ENCODE measurements at places on chromosomes 2 and 18.

DNA sequence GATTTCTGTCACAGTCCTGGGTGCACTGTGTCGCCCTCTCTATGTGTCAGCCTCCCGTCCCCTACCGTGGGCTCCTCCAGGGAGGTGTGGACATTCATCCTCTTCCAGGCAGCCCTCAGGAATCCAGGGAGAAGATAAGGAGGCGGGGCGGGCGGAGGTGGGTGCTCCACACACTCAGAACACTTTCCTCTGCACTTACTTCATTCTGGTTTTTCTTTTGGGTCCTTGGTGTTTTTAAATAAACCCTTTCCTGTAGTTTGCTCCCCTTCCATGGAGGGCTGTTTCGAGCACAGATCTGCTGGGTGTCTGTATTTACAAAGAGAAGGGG is 183.9 kb downstream of the FAM210A start:
- DNase-seq: no peak

DNA sequence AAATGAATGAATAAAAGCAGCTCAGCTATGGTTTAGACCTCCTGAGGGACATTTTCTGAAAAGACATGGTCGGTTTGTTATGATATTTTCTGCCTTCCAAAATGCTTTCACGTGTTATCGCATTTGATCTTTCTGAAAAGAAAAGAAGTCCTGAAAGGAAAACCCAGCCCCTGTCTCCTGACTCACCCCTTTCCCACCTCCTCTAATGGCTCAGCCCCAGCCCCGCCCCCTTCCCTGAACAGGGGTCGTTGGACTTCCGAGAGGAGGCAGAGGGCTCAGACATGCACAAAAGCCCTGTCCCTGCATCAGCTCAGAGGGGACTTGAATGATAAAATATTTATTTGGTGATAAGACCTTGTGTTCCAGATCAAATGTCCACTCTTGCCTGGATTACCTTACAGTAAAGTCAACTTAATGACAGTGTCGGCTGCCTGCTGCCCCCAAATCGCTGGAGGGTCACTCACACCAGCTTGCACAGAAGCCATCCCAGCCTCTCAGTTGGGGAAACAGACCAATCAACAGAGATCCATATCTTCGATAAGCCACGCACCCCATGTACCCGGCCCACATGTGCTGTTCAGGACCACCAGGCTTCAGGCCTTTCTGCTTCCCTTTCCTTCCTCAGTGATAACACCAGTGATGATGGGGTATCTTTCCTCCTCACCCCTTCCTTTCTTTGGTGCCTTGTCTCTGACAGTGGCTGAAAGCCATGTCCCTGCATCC is 69.6 kb downstream of the CLHC1 start:
- no peak for DNase-seq

GRCh38 chr2:68404164-68404563 is 39.1 kb downstream of the PLEK start:
- DNase-seq: no peak

DNA sequence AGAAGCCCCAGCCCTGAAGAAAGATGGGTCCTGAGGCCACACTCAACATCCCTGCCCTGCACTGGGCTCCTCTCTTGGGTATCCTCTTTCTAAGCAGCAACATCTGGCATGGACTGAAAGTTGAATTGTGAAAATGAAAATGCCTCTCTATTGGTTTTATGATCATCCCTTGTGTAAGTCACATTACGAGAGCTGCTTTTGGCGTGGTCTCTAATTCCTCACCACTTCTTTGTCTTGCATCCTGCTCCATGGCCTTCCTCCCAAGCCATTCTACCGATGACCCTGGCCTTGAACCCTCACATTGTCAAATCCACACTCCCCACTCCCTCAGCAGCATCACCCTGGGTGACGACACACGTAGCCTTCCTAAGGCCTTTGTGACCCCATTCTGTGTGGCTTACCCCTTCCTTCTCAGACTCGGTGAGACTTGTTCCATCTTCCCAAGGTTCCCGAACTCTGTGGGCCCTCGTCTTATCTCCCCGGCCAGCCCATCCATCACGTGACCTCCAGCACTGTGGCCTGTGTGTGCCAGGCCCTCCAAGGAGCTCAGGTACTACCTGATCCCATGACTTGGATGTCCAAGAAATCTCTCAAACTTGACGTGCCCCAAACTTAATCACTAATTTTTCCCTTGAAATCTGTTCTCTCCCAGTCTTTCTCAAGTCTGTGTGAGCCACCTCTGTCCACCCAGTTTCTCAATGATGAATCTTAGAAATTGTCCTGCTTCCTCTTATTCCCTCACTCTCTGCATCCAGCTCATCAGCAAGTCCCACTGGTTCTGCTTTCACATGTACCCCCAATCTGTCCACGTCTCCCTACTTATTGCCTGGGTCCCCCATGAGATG is 194.7 kb upstream of the HS6ST1 start:
- no peak for DNase-seq

DNA sequence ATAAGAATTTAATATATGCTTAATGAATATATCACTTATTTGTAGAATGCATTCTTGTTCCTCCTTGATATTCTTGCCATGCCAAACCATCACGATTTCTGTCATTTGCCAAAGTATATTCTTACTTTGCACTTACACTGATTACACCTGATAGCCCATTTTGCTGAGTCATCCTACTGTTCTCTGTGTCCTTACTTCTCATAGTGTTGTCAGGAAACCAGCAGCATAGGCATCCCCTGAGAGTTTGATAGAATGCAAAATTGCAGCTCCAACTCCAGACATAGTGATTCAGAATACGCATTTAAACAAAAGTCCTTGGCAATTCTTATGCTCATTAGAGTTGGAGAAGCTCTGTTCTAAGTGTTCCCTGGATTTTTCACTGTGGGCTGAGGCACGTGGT is 687.1 kb downstream of the DPP10 start:
- DNase-seq: no peak

DNA sequence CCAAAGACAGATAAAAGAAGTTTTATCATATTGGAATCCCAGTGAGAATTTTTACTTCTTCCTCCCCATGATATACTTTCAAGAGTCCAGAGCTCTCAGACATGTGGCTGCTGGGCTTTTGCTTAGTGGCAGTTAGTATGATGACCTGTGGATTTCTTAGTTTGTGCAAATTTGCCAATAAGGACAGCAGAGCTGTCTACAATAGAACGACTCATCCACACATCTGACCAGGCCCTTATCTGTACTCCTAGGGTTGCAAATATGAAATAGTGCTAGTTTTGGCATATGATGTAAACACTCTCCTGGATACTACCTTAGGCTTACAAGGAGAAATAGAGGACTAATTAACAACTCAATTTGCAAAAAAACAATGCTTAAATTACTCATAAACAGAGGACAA is 758.4 kb upstream of the TMEFF2 start:
- DNase-seq: no peak

GRCh38 chr2:150944315-150944714 is 317.3 kb downstream of the RBM43 start:
- DNase-seq: peak; percentile 36

DNA sequence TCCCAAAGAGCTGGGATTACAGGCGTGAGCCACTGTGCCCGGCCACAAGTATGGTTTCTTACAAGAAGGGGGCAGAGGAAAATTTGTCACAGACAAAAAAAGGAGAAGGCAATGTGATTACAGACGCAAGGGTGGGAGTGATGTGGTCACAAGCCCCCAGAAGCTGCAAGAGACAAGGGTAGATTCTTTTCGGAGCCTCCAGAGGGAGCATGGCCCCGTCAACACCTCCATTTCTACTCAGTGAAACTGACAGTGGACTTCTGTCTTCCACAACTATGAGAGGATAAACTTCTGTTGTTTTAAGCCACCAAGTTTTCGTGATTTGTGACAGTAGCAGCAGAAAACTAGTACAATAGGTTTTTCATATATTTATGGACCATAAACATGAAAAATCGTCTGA is 2.1 kb upstream of the TCF7L1 start:
- peak; percentile 25 for DNase-seq

- no peak for DNase-seq
These were observed 10.1 kb downstream of the RMP24 start for GRCh38 chr18:35982409-35983114.

- DNase-seq: no peak
These were observed 162.2 kb downstream of the INSIG2 start for GRCh38 chr2:118250463-118250862.

GRCh38 chr2:167212014-167212648 is 323.9 kb downstream of the XIRP2 start:
- DNase-seq: no peak

- DNase-seq: no peak
These were observed 175.2 kb downstream of the NYAP2 start for GRCh38 chr2:225574582-225575138.

- DNase-seq: no peak
These were observed 14.1 kb downstream of the KLF11 start for GRCh38 chr2:10057231-10058107.

GRCh38 chr2:42132966-42133641 is 36.0 kb upstream of the EML4 start:
- DNase-seq: peak; percentile 98

DNA sequence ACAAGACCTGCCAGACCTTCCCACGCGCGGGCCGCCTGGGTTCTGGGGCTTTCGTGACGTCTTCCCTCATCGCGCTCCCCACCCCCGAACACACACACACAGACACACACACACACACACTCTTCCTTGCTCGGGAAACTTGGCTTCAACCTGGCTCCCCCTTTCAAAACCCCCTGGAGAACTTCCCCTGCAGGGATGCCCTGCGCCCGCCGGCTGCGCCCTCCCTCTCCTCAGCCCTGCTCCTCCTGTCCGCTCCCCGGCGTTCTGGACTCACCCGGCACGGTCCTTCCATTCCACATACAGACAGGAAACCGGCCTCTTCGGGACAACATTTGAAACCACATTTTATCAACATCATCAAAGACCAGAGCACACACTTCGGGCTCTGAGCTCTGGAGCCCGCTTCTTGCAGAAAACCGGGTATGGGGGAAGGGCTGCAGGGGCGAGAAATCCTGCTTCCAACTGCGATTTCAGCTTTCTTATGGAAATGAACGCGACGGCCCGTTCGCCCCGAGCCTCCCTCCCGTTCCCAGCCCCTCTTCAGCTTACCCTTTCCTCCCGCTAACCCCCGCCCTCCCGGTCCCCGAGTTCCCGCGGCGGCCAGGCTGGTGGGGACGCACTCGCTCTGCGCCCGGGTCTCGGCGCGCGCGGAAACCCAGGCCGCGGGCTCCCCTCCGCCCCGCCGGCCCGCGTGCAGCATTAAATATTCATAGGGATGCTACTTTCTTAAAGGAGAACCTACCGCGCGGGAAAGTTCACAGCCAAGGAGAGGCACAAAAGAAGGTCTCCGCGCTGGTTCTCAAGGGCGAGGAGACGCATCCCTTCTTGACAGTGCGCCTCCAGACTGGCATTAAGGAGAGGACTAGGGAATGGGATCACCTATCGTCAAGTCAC is 18.3 kb downstream of the POU3F3 start:
- peak; percentile 47 for DNase-seq

DNA sequence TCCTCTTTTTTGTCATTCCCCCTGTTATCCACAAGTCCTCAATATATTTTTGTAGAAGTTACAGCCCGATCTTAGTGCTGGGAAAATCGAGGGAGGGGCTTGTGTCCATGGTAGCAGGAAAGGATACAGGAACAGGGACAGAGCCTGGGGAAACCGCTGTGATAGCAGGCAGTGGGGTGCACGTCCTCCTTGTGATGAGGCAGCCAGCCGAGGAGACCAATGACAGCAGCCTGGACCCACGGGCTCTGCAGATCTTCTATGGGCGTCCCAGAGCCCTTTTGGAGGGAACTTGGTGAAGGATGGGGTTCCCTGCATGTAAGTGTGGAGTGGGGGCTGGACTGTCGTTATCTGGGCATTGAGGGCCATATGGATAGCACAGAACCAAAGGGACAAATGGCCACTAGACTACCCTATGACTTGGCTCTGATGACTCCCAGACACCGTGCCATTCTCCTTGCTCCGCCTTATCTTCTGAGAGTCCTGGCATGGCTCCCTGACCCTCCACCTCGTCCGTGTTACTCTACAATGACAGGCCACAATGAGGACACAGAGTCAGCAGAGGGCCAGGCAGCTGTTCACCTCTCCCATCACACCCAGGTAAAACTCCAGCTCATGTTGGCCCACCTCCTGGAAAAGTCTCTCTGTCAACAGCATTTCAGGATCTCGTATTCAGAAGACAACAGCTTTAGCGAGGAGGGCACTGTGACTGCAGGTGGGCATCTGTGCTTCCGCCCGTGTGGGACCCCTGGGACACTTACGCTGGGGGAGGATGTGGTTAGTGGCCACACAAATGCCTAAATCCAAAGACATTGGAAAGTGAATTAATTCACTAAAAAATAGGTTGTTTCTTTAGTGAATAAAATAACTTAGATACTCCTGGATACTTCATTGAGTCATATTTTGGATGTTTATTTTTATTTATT is 100.1 kb downstream of the VAPA start:
- DNase-seq: no peak

DNA sequence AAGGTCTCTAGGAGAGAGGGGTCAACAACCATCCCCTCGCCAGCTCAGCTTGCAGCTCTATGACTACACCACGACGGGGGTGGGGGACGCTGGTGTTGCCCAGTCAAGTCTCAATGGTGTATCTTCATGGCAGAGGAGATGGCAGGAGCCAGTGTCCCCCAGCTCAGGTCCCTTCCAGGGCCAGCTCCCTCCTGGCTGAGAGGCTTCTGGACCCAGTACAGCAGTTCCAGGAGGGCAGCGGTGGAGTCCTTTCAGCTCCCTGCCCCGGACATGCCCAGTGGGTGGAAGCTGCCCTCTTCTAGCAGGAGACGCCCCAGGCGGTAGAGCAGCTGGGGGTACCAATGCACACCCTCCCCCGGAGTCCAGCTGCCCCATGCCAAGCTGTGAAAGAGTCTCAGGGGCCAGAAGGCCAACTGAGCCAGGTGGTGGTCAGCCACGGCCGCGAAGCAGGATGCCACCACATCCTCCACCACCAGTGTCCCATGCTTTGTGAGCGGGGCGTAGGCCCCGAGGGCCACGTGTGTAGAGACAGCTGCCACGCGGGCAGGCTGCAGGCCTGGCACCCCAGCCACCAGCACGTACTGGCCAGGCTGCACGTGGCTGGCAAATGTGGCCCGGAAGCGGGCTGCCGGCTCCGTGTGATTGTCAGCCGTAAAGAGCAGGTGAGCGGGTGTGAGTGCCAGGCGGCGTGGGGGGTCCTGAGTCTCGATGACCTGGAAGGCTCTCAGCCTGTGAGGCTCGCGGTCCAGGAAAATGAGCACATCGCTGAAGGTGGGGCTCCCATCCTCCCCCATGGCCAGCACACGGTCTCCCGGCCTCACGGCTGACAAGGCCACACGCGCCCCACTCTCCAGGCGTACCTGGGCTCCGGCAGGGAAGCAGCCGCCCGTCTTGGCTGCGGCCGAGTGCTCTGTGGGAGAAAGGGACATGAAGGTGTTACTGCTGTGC is 5.5 kb downstream of the IHH start:
- DNase-seq: no peak

- no peak for DNase-seq
These were observed 74.6 kb downstream of the CCDC88A start for GRCh38 chr2:55345064-55345463.

GRCh38 chr2:207256476-207257207 is 90.9 kb upstream of the KLF7 start:
- DNase-seq: no peak

All from NCI-H524 (cell line).